Breast epithelium (tissue), 4 donors: ENCODE measurements at places on chromosomes 5 and 9. TPM values are rescaled to one million over a fixed set of nuclear protein-coding genes. Genes with fewer than 3 reads are reported as not detected.

- H3K4me3 ChIP-seq, result no peak overlapping the region
- peak; percentile 77 for DNase-seq
- peak overlapping the region; percentile 38 for H3K27ac ChIP-seq
- no peaks in the 10 kb centered on the region for H3K27me3 ChIP-seq
- no peaks in the 10 kb centered on the region for H3K36me3 ChIP-seq
Observed at GRCh38 chr9:130962418-130963316, 23.6 kb upstream of the FIBCD1 start.

DNA sequence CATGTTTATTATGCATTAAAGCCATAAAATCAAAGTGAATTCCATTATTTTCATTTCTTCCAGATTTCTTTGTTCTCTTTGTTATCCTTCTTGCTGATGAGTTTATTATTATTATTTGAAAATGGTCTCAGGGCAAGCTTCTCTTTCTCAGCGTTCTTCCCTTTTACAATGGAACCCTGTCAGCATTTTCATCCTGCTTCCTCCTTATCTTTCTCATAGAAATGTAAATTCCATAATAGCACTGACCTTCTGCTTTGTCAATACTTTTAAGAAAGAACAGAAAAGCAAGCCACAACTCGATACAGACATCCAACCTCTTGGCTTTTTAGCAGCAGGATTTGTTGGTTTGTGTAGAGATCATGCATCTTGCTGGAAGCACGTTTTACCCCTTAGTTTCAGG lies 114.0 kb upstream of the BASP1 start:
- H3K27ac ChIP-seq, result no peak overlapping the region
- no peaks in the 10 kb centered on the region for H3K4me1 ChIP-seq
- H3K4me3 ChIP-seq, result no peak overlapping the region
- no peaks in the 10 kb centered on the region for H3K27me3 ChIP-seq

DNA sequence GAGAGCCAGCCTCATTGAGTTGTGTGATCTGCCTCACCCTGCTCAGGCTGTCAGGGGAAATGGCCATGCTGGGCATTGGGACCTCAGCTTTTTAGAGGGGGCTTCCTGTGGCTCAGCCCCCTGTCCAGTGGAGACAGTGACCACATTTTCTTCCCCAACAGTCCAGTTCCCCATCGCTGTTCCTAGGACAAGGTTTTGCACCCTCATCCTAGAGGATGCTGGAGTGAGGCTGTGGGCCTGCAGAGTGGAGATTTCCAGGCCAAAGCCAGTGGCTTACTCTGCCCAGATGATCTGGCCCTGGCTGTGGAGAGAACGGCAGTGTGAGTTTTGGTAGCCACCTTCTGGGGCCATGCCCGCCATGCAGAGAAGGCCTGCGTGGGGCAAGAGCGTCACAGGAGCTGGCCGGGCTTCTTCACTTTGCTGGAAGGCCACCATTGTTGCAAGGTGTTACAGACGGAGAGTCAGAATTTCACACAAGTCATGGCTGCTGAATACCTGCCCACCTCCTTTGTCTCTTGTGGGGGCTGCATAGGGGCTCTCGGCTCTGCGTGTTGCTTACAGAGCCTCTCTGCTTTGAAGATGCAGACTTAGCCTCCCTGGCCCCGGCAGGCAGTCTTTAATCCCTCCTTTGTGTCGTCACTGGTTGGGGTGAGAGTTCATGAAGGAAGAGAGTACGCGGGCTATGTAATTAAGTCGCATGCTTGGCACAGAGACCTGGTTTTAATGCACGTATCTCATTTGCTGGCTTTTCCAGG lies 35.2 kb upstream of the PITX1 start:
- no peak overlapping the region for H3K4me3 ChIP-seq
- no peaks in the 10 kb centered on the region for H3K36me3 ChIP-seq
- no peak overlapping the region for H3K27ac ChIP-seq
- H3K4me1 ChIP-seq, result no peaks in the 10 kb centered on the region

DNA sequence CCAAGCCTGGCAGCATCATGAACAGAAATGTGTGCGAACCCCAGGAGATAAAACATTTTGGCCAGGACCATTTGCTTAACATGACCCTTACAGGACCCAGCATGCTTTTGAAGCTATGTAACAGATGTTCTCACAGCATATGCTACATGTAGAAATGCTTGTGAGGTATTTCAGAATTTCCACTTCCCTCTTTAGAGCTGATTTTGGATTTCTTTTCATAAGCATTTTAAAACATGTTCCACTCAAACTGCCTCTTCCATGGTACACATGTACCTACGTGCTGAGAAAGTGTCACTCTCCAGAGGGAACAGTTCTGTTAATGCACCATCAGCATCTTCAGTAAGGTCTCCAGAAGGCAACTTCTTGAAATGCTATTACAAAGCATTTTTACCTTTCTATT lies 15.7 kb upstream of the TSSK1B start:
- H3K27ac ChIP-seq, result no peak overlapping the region
- no peak for DNase-seq
- H3K36me3 ChIP-seq, result no peaks in the 10 kb centered on the region
- H3K4me3 ChIP-seq, result no peak overlapping the region
- no peaks in the 10 kb centered on the region for H3K27me3 ChIP-seq
- no peaks in the 10 kb centered on the region for H3K4me1 ChIP-seq

- no peaks in the 10 kb centered on the region for H3K36me3 ChIP-seq
- H3K4me3 ChIP-seq, result no peak overlapping the region
- H3K4me1 ChIP-seq, result peaks cover under 1% of the 10 kb centered on the region
Observed at GRCh38 chr9:113918697-113919350, 42.7 kb downstream of the ZNF618 start.

- H3K27me3 ChIP-seq, result no peaks in the 10 kb centered on the region
- H3K4me1 ChIP-seq, result peaks cover 8% of the 10 kb centered on the region
- H3K4me3 ChIP-seq, result no peak overlapping the region
- DNase-seq, result no peak
- H3K36me3 ChIP-seq, result no peaks in the 10 kb centered on the region
- H3K27ac ChIP-seq, result peak overlapping the region; percentile 84
Observed at GRCh38 chr9:38009035-38009501, 60.0 kb downstream of the SHB start.

- H3K36me3 ChIP-seq, result no peaks in the 10 kb centered on the region
- DNase-seq, result no peak
- no peaks in the 10 kb centered on the region for H3K4me1 ChIP-seq
- H3K27me3 ChIP-seq, result no peaks in the 10 kb centered on the region
- no peak overlapping the region for H3K27ac ChIP-seq
Observed at GRCh38 chr9:111178331-111179055, 140.2 kb upstream of the LPAR1 start.

GRCh38 chr5:179731791-179732411 lies 721 bp upstream of the MAML1 start:
- H3K4me1 ChIP-seq, result peaks cover 4% of the 10 kb centered on the region
- H3K27me3 ChIP-seq, result no peaks in the 10 kb centered on the region
- peaks cover 4% of the 10 kb centered on the region for H3K36me3 ChIP-seq
- H3K4me3 ChIP-seq, result peak overlapping the region; percentile 84

ANKRD31 gene
- 0.32 TPM for total RNA-seq

PCDHA9 gene
- total RNA-seq, result 0.66 TPM

NAIP gene
- 37.7 TPM for total RNA-seq

MELK gene
- total RNA-seq, result 0.59 TPM

OR1Q1 gene
- 0.44 TPM for total RNA-seq

KIF20A gene
- 2.1 TPM for total RNA-seq
